Panc1 (cell line): ENCODE measurements at places on chromosomes 16 and 17. TPM values are rescaled to one million over a fixed set of nuclear protein-coding genes. Genes with fewer than 3 reads are reported as not detected.

The DYNLRB2 gene
- not detected for total RNA-seq

The SMPD3 gene
- total RNA-seq, result 0.77 TPM

The CCL11 gene
- not detected for total RNA-seq

The P2RX1 gene
- not detected for total RNA-seq

The ATP2C2 gene
- total RNA-seq, result 0.67 TPM

The CDC6 gene
- total RNA-seq, result 66.3 TPM
